Hepatic stellate cell (primary cell): ENCODE measurements at places on chromosomes 7 and 10.

DNA sequence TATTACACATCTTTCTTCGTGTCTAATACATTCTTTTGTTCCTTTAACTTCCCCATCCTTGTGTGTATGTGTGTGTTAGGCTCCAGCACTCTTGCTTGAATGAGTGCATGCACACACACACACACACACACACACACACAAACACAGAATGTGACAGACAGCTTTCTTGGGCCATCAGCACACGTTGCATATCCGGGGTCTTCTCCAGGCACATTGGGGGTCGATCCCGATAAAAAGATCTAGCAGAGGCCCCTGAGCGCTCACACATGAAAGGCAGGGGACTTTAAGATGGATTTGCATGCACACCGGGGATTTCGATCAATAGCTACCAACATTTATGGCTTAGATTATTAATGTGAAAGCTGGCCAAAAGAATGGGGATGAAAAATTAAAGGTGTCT lies 4.5 kb downstream of the SKIDA1 start:
- DNase-seq, result no peak

GRCh38 chr7:126557271-126557670 lies 695.5 kb downstream of the GRM8 start:
- DNase-seq, result no peak

GRCh38 chr10:70518695-70519094 lies 40.1 kb downstream of the PALD1 start:
- DNase-seq, result peak; percentile 61

DNA sequence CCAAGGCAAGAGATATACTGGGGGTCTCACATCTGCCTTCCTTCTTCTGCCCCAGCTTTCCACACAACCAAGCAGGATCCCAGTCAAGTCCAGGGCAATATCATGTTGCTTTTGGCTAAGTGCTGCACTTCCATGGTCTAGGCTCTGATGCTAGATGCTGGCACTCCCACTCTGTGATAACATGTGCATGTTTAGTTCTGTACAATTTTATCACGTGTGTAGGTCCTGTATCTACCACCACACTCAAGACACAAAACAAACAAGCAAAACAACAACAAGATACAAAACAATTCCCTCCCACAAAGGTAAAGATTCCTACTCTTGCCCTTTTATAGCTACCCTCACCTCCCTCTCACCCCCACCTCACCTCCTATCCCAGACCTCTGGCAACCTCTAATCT lies 105.6 kb upstream of the HABP2 start:
- no peak for DNase-seq

DNA sequence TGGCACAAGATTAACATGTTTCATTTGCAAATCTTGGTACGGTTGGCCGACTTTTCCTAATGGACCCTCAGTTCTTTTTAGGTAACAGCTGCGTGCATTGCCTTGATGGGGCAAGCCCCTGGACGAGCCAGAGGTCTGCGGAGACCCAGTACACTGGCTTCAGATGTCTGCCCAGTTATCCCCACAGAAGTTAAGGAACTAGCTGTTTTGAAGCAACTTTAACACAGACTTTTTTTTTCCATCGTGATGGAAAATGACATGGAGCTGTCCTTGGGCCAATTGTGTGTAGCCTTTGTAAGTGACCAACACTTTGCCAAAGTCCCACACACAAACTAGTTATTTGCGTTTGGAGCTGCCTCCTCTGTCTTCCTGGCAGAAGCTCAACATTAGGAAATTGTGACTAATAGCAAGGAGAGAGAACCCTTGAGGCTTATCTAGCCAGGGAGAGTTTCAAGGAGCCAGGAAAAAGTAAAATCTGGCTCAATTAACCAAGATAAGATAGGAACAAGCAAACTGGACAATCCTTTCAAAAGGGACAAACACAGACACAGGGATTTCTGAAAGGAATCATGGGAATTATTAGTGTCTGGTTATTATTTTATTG lies 99.6 kb upstream of the BMPER start:
- DNase-seq, result peak; percentile 43

DNA sequence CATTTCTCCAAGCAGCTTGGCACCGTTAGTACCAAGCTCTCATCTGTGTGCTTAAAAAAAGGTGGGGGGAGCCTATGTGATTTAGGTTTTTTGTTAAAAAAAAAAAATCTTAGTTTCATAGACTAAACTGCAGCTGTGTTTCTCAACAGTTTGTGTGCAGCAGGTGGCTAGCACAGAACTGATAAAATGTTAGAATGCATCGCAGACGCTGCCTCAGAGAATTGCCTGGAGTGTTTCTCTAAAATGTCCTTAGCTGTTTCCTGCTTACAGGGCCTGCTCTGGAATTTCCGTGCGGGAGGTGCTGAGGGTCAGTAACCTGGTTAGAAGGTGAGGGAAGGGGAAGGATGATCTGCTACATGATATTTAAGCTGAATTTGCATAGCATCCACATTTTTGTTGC lies 268.9 kb downstream of the PLXDC2 start:
- no peak for DNase-seq

DNA sequence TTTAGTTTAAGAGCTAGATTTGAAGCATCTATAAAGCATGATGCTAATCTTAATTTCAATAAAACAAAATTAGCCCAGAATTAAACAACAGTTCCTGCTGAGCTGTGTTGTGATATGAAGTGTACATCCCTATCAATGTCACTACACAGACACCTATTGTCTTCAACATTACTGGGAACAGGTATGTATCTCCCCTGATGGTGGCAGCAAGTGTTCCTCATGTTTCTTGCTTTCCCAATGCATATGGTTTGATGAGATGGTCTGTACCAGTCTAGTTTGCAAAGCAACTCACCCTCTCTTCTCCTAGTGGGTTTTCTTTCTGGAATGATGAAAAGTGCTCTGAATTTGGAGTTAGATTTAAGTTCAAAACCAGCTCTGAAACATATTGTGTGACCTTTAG lies 38.1 kb downstream of the TSPAN12 start:
- no peak for DNase-seq

DNA sequence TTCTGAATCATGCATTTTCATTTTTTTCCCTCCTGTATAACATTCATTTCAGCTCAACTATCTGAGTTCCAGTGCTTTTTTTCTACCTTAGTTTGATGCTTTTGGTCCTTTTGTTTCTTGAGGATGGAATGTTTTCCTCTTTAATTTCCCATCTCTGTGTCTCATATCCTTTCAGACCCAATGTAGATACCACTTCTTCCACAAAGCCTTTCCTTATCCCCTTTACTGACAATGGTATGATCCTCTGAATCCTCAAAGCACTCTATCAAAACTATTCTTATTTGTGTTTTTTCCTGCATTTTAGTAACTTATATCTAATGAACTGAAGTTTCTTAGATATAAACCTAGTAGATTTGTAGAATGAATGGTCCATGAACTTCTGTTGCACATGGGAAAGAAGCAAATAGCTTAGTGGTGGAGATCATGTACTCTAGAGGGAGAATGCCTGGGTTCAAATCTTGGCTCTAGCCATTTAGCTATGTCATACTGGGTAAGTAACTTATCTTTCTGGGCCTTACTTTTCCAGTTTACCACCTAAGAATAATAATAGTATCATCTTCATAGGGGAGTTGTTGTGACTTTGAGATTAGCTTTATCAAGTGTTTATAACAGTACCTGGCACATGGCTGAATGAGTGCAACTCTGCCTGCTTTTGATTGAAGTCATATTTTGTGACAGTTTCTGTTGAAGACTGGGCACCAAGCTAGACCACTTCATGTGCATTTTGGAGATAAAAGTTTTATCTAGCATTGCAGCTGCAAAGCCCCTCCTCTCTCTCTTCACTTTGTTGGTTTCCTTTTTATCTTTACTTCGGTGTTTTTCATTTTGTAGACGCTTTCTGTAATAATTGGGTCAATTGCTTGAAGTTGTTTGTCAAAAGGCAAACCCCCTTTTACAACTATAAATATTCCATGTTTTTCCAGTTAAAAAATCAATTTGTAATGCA lies 18.5 kb downstream of the STAM start:
- DNase-seq, result no peak

GRCh38 chr7:43781726-43782607 lies 23.5 kb downstream of the BLVRA start:
- no peak for DNase-seq

GRCh38 chr10:44959247-44960087 lies at the start of gene RASSF4:
RASSF4 (plus strand) TSS chr10:44959802; CDS start chr10:44970203, 10,401 bp downstream.
- peak; percentile 97 for DNase-seq

- DNase-seq, result no peak
Observed at GRCh38 chr7:36198854-36199266, 45.8 kb downstream of the EEPD1 start.

DNA sequence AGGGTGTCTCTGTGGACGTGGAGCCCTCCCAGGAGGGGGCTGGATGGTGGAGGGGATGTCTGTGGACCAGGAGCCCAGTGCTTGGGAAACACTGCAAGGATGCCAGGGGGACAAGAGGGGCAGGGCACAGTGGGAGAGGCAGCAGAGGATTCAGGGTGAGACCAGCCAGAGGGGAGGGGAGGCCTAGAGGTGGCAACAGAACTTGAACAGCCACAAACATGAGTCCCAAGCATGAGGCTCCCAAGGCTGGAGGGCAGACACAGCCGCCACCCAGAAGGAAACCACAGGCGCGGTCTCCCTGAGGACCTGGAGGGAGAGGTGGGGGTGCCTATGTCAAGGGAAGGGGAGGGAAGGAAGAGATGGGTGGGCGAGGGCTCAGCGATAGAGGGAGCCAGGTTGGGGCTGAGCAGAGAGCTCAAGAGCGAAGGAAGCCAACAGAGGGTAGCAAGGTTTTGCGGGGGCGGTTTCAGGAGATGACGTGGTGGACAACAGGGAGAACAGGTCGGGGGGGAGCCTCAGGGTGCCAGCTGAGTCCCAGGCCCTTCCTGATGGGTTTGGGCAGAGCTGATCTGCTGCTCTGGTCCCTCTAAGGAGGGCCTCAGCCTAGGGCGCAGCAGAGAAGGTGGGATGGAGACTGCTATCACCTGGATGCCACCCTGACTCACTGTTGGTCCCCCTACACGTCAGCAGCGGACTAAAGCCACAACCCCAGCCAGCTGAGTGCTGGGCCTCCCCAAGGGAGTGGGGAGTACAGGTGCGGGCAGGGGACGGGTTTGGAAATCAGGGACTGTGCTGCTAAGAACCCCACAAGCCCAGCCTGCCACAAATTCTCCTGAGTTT lies 6.7 kb upstream of the PILRA start:
- DNase-seq, result no peak

DNA sequence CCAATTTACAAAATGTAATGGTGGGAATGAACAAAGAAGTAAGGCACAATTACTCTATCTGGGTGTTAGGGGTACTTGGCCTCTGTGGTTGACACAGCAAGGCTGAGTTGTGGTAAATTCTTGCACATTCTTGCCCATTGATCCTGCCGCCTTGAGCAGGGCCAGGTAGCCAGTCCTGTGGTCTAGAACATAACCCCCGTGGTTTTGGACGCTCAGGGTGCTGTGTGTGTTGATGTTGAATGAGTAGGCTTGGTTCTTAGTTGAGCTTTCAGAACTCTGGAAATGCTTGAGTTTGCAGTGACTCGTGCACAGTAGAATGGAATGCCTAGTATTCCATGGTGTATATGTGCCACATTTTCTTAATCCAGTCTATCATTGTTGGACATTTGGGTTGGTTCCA lies 42.3 kb upstream of the CDHR3 start:
- DNase-seq, result no peak

DNA sequence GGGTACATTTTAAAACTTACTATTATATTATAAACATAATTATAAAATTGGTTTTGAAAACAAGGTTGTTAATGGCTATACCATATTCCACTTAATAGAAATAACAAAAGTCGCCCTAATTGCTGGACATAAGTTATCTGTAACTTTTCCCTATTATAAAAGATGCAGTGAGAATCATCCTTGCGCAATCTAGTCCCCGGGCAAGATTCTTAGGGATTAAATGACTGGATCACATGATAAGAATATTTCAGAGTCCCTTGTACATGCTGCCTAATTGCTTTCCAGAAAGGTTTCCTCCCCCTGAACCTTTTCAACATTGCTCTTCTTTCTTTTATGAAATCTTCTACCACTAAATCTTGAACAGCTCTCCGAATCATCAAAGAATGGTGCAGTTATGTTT lies 479.8 kb upstream of the MKI67 start:
- no peak for DNase-seq

GRCh38 chr7:92835261-92835850 lies 1.0 kb downstream of the CDK6 start:
- peak; percentile 69 for DNase-seq

GRCh38 chr7:2192831-2193534 lies 39.8 kb downstream of the MAD1L1 start:
- no peak for DNase-seq

DNA sequence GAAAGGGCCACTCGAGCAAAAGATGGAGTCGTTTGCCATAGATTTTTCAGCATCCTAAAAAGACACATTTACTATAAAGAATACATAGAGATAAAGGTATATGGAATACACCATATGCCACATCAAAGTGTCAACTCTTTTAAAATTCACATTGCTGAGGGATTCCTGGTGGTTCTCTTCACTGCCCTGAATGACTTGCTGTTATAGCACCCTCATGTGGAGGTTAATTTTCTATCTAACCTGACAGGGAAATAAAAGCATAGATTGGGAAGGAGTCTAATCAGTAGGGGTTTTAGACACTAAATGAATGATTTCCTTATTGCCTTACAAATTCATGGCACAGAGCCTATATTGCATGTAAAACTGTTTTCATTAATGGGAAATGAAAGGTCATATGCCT lies 25.9 kb downstream of the DNAH11 start:
- DNase-seq, result no peak

- peak; percentile 8 for DNase-seq
Observed at GRCh38 chr10:19730167-19730906, 85.9 kb upstream of the PLXDC2 start.

GRCh38 chr10:71765906-71766716 lies 7.2 kb downstream of the VSIR start:
- DNase-seq, result no peak

GRCh38 chr10:46228563-46229071 lies 58.2 kb upstream of the ANTXRL start:
- peak; percentile 89 for DNase-seq

- no peak for DNase-seq
Observed at GRCh38 chr10:96152437-96152836, 22.3 kb downstream of the ZNF518A start.

- DNase-seq, result no peak
Observed at GRCh38 chr10:62511238-62511637, 137.1 kb downstream of the ZNF365 start.
